Stimulated activated CD4-positive, alpha-beta T cell treated with anti-CD3 and anti-CD28 coated beads, Interleukin-12 subunit alpha, Interleukin-12 subunit beta, amount 100 ng/mL, for 24 hours (primary cell): ENCODE measurements at places on chromosomes 4 and X.
A peak's percentile ranks its signal among the peaks of the same experiment; 100 is the strongest.

DNA sequence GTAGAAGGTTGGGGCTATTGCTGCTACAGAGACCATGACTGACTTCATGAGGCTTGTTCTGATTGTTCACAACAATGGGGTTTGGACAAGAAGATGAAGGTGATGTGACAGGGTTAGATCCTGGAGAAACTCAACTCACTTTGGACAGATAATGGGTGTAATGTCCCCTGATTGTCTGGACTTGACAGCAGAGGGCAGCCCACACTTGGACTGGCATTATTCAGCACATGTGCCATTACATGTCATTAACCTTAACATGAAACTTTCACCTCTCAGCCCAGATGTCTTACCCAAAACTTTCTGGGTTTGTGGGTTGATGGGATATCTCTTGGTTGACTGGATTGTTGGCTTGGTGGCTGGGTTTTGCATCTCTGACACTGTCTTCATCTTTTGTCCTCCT is 101.5 kb downstream of the MXRA5 start:
- DNase-seq = no peak

DNA sequence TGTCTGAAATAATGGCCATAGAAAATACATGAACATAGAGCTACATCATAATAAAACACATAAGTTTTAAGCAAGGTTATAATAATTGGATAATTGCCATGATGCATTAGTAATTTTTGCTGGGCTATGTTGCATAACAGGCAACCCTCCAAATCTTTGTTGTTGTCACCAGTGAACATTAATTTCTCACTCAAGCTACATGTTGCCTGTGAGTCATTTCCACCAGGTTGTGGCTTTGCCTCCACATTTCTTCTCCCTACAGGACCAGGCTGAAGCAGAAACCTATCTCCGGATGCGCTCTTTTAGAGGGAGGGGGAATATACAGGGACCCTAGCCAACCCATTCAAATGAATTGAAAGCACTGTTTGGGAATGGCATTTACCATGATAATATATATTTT is 347.7 kb downstream of the GABRG1 start:
- DNase-seq = no peak

GRCh38 chrX:10106806-10107205 is 50.0 kb upstream of the CLCN4 start:
- DNase-seq = no peak

GRCh38 chr4:140485939-140486338 is 12.2 kb downstream of the MGAT4D start:
- DNase-seq = no peak

GRCh38 chr4:117376692-117377091 is 291.3 kb upstream of the TRAM1L1 start:
- DNase-seq = no peak

- no peak for DNase-seq
These were observed 39.4 kb downstream of the MGST2 start for GRCh38 chr4:139704915-139705485.

GRCh38 chr4:154329268-154329868 is 162.2 kb downstream of the DCHS2 start:
- no peak for DNase-seq

DNA sequence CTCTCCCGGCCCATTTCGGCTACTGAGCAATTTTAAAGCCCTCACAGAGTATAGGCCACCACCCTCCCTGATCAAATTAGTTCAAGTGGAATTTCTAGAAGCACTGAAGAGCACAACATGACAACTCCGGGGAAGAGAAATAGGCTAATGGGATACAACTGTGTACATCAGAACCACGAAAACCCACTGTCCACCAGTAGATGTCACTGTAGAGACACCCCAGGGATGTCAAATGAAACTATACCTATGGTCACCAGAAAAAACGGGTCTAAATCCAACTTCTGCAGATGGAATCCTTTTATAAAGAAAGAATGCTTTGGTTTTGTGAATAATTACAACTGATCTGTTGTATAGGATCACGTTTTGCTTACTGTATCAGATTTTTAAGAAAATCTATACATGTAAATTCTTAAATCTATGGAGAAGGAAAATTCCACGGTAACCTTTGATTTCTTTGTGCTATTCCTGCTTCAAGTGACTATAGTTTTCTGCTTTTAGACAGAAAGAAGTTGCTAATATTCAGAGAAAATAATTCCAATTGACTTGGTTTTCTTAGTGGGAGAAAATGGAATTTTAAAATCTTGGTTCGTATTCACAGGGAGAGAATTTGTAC is 29.5 kb upstream of the MAP3K15 start:
- no peak for DNase-seq

DNA sequence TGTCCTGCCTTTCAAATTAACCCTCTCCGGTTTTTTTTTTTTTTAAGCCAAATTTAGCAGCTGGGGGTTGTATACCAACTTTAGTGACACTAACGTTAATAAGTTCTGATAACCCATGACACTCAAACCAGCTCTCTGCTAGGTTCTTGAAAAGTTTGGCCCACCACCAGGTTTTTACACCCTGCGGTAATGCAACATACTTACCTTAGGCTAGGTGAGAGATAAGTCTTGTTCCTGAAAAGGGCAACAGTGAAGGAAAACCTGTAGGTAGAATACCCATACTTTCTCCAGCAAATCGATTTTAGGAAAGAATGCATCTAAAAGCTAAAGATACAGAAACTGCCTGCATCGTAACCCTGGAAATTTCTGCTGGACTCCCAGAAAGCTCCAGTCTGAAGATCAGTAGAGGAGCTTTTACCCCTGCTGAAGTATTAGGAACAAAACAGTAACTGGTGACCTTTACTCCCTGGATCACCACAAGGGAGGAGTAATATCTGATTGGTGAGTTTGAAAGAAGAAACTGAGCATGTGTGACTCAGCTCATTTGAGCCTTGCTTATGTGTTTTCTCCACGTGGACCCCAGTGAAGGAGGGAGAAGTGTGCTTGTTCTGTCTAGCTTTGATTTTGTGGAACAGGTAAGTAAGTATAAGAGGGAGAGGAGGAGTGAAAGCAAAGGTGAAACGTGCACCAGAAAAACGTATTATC is 34.4 kb upstream of the COX18 start:
- DNase-seq = no peak

DNA sequence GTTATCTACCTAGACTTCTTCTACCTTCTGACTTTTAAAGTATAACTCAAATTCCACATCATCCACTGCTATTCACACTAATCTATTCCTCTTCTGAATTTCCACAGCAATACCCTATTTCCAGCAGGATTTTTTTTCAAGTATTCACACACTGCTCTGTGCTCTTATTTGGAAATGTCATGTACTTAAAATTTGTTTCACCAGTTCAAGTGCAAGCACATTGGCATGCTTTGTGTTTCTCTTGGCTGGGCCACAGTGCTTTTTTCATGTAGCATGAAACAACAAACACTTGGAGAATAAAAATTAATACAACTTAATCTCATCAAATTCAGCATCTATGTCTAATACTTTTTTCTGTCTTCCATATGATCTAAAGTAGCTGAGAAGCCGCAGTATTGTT is 161.8 kb upstream of the PCDH18 start:
- no peak for DNase-seq

DNA sequence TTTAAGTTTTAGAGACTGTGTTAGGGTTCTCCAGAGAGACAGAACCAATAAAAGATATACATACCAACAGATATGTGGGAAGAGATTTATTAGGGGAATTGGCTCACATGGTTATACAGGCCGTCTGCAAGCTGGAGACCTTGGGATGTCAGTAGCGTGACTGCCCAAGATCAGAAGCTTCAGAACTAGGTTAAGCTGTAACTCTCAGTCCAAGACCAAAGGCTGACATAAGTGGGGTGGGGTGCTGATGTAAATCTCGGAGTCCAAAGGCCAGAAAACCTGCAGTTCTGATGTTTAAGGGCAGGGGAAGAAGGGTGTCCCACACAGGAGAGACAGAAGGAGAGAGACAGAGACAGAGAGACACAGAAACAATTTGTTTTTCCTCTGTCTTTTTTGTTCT is 10.5 kb downstream of the CLDN34 start:
- no peak for DNase-seq

DNA sequence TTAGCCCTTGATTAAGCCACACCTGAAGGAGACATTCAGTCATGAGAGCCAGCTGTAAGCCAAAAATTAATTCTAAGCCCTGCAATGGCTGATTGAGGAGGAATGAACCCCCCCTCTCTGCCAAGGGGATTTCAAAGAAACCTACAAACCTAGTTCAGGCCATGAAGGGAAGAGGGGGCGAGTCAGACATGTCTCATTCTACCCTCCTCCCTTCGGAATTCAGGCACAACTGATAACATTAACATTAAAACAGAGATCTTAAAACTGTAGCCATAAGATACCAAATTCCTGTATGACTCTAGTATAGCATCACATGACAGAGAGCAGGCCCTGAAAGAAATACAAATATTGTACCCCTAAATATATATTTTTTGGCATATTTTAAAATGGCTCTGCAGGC is 40.4 kb upstream of the AFAP1 start:
- DNase-seq = no peak

- DNase-seq = no peak
These were observed 70.0 kb upstream of the SHISA3 start for GRCh38 chr4:42327323-42327722.

GRCh38 chr4:177239477-177239876 is 70.2 kb upstream of the NEIL3 start:
- DNase-seq = no peak

GRCh38 chr4:186013419-186014186 is 55.4 kb upstream of the TLR3 start:
- DNase-seq = no peak

- no peak for DNase-seq
These were observed 60.8 kb downstream of the USP9X start for GRCh38 chrX:41145920-41146608.

DNA sequence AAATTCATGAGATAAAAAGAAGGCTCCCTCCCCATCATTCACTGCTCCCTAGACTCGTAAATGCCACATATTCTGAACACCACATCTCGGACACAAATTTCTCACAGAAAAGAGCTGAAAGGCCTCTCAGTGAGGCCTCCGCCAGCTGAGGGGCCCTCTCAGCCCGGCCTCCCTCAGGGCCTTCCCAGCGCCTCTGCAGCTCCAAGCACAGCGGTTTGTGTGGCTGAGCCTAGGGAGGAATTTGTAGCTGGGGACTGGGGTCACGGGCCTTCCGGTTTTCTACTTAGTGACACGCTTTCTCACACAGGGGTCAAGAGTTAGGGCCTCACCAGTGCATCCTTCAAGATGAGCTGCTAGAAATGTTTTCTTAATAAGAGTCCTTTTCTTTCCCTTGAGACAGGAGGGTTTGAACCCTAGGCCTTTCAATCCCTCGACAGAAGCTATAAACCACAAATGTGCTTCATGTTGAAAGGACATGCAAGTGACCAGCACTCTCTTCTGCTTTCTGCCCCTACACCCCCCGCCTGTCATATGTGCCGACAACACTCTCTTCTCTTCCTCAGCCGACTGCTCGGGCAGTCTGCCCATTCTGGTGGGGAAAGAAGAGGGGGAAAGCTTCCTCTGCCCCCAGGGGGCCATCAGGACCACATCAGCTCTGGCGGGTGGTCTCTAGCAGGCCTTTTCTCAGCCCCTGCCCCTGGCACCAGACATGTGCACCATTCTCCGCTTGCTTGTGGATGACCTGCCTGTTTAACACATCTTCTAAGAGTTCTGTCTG is 104.9 kb downstream of the CHIC2 start:
- no peak for DNase-seq

DNA sequence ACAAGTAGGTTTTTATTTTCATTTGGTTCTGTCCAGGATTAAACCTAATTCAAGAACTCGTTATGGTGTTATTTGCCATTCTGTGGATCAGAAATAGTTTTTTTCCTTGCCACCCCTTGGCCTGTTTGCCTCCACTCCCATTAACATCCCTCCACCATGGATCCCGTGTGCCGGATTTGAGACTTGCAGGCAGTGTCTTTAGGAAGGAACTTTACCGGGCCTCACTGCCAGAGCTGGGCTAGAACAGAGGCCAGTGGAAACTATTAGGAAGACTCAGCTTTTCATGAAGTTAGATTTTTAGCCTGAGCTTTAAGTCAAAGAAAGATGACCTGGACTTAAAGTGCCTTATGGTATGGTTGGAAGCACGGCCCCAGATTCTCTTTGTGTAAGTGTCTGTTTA is 2.4 kb downstream of the KLHL2 start:
- DNase-seq = no peak

GRCh38 chr4:37748485-37748884 is 62.3 kb upstream of the RELL1 start:
- DNase-seq = no peak

GRCh38 chrX:20147561-20147960 is 5.9 kb upstream of the EIF1AX start:
- no peak for DNase-seq

DNA sequence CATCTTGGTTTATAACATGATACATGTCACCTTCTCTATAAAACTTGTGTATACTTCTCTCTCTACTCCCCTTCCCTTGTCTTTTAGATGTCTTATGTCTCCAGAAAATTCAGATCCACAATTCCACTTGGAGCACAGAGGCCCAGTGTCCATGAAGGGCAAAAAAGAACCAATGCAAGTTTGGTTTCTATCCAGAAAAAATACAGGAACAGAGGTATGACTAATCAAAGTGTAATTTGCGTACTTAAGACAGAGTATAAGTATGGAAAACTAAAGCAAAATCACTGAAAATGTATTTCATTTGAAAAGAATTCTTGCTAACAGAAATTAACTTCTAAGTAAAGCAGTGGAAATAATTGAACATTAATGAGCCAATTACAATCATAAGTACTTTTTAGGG is 46.2 kb downstream of the GUCY1B1 start:
- DNase-seq = no peak

DNA sequence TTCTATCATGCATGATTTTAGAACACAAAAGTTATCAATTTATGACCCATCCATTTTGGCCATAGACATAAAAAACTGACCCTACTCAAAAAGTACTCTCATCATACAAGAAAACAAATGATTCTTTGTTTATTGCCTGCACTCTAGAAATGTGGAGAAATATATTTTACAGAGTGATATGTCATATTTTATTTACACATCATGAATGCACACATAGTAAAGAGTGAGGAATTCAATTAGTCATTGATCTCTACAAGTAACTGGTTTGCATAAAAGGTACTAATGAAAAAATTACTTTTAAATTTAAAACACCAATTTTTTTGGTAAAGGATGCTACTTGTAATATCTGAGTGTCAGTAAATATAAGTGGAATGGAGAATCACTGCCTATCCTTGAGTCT is 242.5 kb upstream of the FAT4 start:
- DNase-seq = no peak

- DNase-seq = no peak
These were observed 906 bp downstream of the DKK2 start for GRCh38 chr4:107034996-107035818.

- peak; percentile 68 for DNase-seq
These were observed at the start of gene LRBA for GRCh38 chr4:151014521-151015458. TSS of gene LRBA (minus strand) at chr4:151015284. CDS start at chr4:151014642, 642 bp downstream.

DNA sequence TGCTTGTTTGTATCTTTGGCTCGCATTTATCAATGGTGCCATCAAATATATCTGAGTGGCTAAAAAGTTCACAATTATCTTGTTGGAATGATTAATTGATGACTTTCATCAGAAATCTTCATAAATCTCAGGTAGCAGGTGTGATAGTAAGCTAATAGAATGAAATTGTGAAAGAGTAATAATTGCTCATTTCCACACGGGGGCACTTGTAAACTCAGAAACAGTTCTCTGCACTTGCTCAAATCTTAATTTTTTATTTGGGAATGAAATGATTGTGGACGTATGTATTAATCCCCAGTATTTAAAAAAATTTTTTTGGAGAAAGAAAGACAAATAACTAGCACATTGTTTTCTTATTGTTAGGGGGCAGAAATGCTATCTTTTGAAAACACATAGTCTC is 132.8 kb downstream of the DTHD1 start:
- no peak for DNase-seq

GRCh38 chrX:129845616-129846190 is 2.0 kb upstream of the ZDHHC9 start:
- no peak for DNase-seq

- no peak for DNase-seq
These were observed 733.7 kb upstream of the CT83 start for GRCh38 chrX:117196481-117196880.
